Left kidney (tissue), 8 donors: ENCODE measurements at places on chromosomes 6 and 20. TPM values are rescaled to one million over a fixed set of nuclear protein-coding genes. Genes with fewer than 3 reads are reported as not detected.

MYO6 gene
- 118 TPM for polyA plus RNA-seq

KCNS1 gene
- polyA plus RNA-seq = 0.55 TPM

HLA-DQA1 gene
- polyA plus RNA-seq = 3.3 TPM

TUBB1 gene
- polyA plus RNA-seq = 1.3 TPM

WFDC9 gene
- polyA plus RNA-seq = not detected

SDHAF4 gene
- polyA plus RNA-seq = 22.8 TPM

ETV7 gene
- polyA plus RNA-seq = not detected

KIAA0408 gene
- 4.4 TPM for polyA plus RNA-seq

SPTLC3 gene
- polyA plus RNA-seq = 28.6 TPM

SPATS1 gene
- not detected for polyA plus RNA-seq

POU3F2 gene
- 0.15 TPM for polyA plus RNA-seq

SLC32A1 gene
- polyA plus RNA-seq = 1.6 TPM

SLC17A3 gene
- 1.3 TPM for polyA plus RNA-seq

RIMS4 gene
- 0.52 TPM for polyA plus RNA-seq

PRPH2 gene
- 3.1 TPM for polyA plus RNA-seq

CCN6 gene
- polyA plus RNA-seq = 2.7 TPM
